ENCODE measurements at places on chromosomes 5 and 9. TPM values are rescaled to one million over a fixed set of nuclear protein-coding genes. Genes with fewer than 3 reads are reported as not detected.

PPIC gene
- total RNA-seq = 41.8 TPM

THBS4 gene
- total RNA-seq = 2.6 TPM

PCDHGB6 gene
- total RNA-seq = 6.5 TPM

STPG3 gene
- total RNA-seq = 0.31 TPM

GARIN3 gene
- not detected for total RNA-seq

PRELID2 gene
- 39.1 TPM for total RNA-seq

LCN9 gene
- not detected for total RNA-seq

FOXI1 gene
- not detected for total RNA-seq

UGT3A1 gene
- total RNA-seq = not detected

CCDC112 gene
- 5.0 TPM for total RNA-seq

FSD1L gene
- total RNA-seq = 5.3 TPM

AQP7 gene
- 124 TPM for total RNA-seq

GRCh38 chr5:50768634-50769033 lies 102.2 kb downstream of the PARP8 start:
- DNase-seq = no peak

GRCh38 chr9:105204416-105204815 lies 40.0 kb upstream of the SLC44A1 start:
- no peak for DNase-seq

DNA sequence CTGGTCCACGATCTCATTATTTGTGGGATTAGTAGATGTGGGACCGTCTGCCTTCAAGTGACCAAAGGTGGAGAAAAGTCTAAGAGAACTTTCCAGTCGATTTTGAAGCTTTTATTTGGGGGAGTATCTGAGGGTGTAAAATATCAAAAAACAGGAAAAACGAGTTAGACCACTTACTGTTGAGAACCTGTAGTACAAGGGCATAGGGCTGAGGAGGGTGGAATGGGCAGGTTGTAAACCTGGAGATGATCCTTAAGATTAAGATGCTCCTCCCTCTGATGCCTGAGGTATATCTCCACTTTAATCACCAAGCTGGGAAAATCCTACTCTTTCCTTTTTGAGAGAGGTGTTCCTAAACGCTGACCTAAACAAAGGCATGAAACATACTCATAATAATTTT lies 32.0 kb upstream of the GTF2H2C start:
- no peak for DNase-seq

DNA sequence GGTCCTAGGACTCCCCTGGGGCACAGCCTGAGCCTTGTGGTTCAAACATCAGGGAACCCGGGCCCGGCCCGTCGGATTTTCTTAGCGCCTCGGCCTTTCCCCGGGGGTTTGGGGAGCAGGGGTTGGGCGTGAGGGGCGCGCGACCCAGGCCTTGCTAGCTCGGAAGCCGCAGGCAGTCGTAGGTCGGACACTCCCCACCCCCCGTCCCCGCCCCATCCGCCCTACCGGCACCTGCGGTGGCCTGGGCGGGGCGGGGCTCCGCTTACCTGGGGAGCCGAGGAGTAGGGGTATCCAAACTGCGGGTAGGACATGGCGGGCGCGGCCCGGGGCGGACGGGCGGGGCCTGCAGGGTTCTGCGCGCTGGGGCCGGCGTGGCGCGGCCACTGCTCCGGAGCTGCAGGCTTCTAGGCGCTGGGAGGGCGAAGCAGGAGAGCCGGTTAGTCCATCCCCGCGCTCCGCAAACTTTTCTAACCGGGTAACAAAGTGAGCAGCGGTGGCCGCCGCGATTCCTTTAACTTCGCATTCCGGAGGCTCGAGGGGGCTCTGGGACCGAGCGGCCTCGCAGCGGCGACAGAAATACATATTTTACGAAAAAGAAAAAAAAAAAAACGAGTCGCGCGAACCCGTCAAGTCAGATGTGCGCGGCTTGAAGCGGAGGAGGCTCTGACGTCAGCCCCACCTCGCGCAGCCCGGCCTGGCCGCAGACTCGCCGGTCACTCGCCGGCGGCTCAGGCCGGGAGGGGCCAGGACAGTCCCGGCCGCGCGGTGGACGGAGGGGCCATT lies at the start of gene IRX4:
Gene IRX4, minus strand, starts transcription at position 589 of the 783 bp plus-strand sequence. Its CDS starts 278 bp downstream, at position 311.
- DNase-seq = no peak

- DNase-seq = no peak
Observed at GRCh38 chr5:134079748-134080581, 34.5 kb upstream of the TCF7 start.

DNA sequence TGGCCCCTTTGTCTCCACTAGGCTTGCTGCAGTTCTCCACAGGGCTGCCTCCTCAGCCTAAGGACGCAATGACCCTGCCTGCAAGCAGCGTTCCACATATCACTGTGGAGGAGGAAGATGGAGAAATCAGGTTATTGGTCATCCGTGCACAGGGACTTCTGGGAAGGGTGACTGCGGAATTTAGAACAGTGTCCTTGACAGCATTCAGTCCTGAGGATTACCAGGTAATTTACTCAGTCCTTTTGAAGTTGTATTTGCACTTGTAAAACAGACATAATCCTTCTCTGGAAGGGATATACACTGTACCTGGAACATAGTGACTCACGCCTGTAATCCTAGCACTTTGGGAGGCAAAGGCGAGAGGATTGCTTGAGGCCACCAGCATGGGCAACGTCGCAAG lies 116.6 kb downstream of the ADGRV1 start:
- no peak for DNase-seq

DNA sequence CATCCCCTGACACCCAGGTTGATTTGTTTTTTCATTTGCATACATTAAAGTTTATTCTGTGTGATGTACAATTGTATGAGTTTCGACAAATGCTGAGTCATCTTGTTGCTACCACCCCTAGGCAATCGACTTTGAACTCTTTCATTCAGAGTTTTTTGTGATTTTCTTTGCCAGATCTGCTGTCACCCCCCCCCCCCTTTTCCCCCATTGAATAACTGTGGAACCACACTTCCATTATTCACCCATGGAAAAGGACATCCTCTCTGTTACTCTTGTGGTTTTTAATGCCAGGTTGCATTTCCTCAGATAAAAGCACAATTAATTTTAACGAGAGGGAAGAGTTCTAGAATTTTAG lies 13.7 kb upstream of the FAM120AOS start:
- no peak for DNase-seq

DNA sequence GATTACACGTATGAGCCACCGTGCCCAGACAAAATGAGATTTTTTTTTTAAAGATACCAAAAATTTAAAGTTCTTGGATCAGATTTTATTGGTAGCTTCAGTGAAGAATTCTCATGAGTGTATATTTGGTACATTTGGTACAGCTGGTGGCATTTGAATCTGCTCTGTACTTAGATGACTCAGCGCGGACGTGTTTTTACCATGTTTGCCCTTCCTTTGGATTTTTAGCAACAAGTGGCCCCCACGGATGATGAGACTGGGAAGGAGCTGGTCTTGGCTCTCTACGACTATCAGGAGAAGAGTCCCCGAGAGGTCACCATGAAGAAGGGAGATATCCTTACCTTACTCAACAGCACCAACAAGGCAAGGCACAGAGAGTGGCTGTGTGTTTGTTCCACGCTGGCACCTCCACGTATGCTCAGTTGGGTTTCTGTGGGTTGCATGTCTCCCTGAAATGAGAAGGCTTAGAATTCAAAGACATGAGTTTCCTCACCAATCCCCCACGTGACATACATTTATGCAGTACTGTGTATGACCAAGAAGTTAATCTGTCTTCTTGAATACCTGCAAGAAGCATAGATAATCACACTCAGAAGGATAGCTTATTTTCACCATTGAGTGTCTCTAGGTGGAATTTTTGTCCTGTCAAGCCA lies 36.3 kb downstream of the SPTAN1 start:
- no peak for DNase-seq

DNA sequence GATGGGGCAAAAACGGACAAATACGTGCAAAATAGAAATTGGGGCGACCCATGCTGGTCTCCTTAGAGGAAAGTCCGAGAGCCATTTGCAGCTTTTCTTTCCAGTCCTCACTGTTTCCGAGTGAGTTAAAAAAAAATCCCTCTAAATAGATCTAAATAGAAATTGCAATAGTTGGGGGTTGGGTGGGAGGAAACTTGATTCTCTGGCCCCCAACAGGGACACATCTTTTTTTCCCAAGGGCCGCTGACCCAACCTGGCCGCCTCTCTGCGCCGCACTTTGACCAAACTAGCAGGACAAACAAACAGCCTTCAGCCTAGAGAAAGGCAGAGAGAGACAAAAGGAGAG lies 2.8 kb upstream of the NKX2-5 start:
- DNase-seq = no peak

DNA sequence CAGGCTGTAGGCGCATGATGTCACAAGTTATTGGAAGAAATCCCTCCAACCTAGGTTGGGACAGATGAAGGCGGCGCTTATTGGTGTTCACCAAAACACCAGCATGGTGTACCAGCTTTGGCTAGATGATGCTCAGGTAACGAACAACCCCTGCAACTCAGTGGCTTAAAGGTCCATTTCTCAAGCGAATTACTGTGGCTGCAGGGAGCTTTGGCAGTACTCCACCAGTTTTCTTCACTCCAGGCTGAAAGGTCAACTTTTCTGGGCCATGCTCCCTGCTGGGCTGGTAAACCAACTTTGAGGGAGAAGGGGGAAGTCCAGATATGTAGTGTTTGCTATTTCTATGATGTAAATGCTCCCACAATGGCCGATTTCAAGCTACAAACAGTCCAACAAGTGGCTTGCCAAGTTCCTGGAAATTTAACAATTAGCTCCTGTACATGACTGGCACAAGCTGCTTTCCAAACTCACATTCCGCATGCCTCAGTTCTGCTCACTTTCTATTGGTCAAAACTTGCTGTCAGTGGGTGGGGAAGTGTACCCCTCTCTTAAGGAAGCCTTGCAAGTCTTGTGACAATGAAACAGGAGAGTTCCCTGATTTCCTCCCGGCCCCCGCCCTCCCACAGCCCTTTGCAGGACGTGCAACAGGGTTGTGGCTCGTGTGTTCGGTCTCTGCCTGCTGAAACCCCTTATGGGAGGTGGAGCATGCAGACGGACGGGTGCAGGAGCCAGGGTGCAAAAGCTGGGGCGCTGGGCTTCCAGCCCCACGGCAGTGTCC lies 588 bp upstream of the ZBED3 start:
- peak; percentile 70 for DNase-seq

GRCh38 chr5:133877351-133878235 lies 90.8 kb downstream of the C5orf15 start:
- no peak for DNase-seq

DNA sequence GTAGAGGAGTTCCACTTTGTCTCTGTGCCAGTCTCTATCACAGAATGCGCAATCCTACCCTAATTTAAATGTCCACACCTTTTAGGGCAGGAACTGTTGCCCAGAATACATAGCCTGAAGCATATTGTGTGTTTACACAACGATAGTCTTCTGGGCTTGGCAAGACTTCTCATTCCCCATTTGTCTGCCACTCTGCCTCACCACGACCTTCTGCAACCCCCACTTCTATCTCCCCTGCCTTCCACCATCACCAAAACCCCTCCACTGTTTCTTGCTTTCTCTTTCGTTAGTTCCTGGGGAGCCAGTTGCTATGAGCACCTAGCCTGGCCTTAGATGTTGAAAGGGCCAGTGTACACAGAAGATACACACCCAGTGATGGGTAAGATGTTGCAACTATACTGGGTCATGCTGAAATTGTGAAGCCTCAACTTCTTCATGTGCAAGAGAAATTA lies 883 bp upstream of the RNF145 start:
- DNase-seq = no peak

- peak; percentile 48 for DNase-seq
Observed at GRCh38 chr9:137694962-137695875, 76.4 kb downstream of the EHMT1 start.

- DNase-seq = no peak
Observed at GRCh38 chr9:128969491-128969890, 22.0 kb downstream of the NUP188 start.

- no peak for DNase-seq
Observed at GRCh38 chr9:36840898-36841536, 193.1 kb downstream of the PAX5 start.

DNA sequence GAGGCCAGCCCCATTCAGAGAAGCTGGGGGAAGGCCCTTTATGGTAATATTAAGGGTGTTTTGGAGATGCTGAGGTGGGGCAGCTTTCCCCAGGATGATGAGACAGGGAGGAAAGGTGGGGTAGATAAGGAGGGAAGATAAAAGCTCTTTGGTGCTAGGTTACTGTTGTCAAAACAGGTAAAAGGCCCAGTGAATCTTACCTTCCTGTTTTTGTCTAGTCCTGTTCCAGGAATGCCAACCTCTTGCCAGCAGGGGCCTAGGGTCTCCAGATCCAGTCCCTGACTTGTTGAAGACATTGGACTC lies 797 bp upstream of the CCL27 start:
- DNase-seq = no peak

GRCh38 chr5:78634634-78635033 lies 13.9 kb downstream of the LHFPL2 start:
- no peak for DNase-seq

DNA sequence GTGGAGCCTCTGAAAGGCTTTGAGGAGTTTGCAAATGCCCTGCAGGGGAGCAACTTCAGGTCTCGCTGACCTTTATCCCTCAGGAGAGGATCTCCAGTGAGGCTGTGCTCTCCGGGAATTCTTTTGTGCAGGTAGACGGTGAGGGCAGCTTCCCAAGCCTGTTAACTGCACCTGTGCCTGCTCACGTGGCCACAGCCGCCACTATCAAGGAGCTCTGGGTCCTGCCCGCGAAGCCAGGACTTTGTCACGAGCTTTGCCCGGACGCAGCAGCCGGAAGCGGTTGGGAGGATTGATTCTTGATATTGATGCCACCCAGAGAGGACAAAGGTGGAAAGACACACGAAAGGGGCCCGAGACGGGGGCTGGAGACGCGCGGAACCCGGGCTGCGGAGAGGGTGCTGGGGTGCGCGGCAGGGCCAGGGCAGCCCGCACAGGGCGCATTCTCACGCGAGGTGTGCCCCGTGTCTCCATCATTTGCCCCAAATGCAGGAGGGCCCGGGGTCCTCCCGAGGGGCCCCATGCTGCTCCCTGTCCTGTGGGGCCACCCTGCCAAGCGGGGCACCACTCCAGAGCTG lies 18.2 kb downstream of the SLC9A3 start:
- peak; percentile 44 for DNase-seq

GRCh38 chr9:73753171-73753570 lies 601.5 kb downstream of the ANXA1 start:
- no peak for DNase-seq

- no peak for DNase-seq
Observed at GRCh38 chr5:122154910-122155309, 25.6 kb downstream of the ZNF474 start.

- no peak for DNase-seq
Observed at GRCh38 chr5:10465726-10466125, 24.0 kb downstream of the ROPN1L start.

GRCh38 chr5:13627673-13628454 lies 316.6 kb downstream of the DNAH5 start:
- DNase-seq = no peak

GRCh38 chr5:24407466-24407865 lies 237.3 kb downstream of the CDH10 start:
- DNase-seq = no peak

DNA sequence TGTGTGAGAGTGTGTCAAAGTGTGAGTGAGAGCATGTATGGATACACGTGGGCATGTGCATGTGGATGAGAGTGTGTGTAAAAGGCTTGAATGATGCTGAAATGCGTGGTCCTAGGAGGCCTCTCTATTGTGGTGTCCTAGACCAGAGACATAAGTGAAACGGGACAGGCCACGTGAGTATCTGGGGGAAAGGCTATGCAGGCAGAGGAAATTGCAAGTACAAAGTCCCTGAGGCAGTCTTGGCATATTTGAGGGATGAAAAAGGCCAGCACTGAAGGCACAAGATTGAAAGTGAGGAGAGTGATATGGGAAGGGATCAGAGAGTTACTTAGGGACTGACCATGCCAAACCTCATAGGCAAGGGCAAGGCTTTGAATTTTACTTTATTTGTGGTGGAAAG lies 67.2 kb upstream of the CCDC152 start:
- DNase-seq = no peak
